Stimulated activated CD4-positive, alpha-beta T cell treated with anti-CD3 and anti-CD28 coated beads, Interleukin-2, amount 100 ng/mL, for 24 hours (primary cell): ENCODE measurements at places on chromosomes 1 and 21.
A peak's percentile ranks its signal among the peaks of the same experiment; 100 is the strongest.

GRCh38 chr1:156253634-156254033 lies 5.8 kb upstream of the PAQR6 start:
- no peak for DNase-seq

- DNase-seq: no peak
Measured at GRCh38 chr1:76955652-76956051, 88.4 kb downstream of the ST6GALNAC5 start.

DNA sequence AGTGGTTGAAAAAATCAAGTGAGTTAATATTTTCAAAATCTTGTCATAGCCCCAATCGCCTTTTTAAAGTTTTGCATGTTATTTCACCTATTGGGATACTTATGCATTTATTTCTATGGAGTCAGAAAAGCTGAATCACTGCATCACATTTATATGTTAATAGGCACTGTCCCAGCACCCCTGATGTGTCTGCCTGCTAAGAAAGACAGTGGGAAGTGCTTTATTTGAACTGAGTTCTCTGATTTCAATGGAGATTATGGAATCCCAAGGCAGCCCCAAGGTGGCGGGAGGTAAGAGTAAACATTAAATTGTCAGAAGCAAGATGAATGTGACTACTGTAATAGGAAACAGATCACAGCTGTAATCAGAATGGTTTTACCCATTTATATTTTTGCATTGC lies 2225.7 kb downstream of the NCAM2 start:
- no peak for DNase-seq

DNA sequence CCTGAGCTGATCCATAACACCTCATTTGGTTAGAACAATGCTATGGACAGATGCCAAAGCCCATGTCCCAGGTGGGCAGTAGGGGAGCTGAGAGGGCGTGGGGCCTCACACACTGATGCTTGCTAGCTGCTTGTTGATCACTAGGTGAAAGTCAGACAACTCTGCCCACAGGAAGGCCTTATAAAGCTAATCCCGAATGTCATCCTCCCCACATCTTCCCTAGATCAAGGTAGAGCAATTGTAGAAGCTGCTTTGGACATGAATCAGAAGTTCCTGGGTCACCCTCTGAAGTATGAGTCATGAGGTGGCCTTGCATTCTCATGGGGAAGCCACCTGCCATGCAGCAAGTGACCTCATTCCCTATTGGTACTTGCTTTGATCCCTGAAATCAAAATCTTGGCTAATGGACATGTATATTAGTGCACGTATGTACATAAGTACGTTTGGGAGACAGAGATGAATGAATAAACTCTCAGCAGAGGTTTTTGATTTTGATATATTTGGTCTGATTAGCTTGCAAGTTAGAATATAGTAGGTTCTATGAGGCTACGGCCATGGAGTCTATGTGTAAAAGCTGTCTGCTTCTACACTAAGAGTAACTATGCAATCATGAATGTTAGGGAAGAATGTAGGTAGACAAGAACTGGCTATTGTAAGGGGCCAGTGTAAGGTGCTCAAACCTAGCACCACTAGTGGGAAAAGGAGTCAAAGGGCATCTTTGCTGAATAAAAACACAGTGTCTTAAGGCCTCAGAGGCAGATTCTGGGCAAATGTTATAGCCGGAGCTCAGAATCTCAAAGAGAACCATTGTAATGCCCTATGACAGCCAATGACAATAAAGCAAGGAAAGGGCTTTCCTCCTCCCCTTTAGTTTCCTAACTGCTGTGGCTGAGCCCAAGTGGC lies 52.6 kb downstream of the ABCA4 start:
- no peak for DNase-seq

DNA sequence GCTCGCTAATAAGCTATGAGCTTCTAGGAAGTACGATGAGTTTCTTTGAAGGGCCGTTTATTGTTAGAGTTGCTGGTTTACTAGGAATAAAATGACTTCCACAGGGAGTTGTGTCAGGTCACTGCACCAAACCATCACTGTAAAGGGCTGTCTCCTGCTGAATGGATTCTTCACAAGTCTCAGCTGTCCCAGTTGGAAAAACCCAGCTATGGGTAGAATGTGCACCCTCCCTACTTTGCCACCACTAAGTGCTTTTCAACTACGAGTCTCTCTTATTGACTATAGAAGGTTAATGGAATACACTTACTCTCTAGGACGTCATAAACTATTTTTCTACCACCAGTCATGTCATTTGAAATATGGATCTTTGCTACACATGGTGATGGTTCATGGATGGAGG lies 94.8 kb upstream of the BMP8A start:
- DNase-seq: no peak

- no peak for DNase-seq
Measured at GRCh38 chr1:58981392-58981791, 197.5 kb upstream of the JUN start.

- DNase-seq: peak; percentile 34
Measured at GRCh38 chr1:226882631-226883409, 12.4 kb downstream of the PSEN2 start.

GRCh38 chr1:16080422-16081150 lies 7.1 kb upstream of the FAM131C start:
- DNase-seq: no peak

DNA sequence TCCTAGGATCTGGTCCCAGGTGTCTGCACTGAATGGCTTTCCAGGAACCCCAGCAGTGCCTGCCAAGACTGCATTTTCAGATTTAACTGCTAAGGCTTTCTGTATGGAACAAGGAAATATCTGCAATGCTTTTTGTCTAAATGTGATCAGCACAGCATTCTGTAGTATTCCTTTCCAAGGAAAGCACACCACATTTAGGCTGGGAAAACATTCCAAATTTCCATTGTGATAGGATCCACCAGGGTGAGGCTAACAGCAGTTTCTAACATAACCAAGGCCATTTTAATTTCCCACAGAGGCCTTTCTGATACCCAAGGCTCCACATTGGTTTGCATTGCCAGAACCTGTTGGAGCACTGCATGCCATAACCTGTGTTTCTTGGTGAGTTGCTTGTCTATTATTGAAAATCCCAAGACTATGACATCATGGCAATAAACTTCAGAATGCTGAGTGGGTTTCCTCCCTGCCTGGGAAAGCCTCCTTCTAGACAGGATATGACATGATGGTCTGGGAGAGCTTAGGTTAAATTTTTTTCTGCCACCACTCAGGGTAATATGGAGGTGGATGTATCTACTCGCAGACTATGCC lies 23.3 kb upstream of the PTGFRN start:
- DNase-seq: no peak

- no peak for DNase-seq
Measured at GRCh38 chr1:7628273-7628672, 142.8 kb upstream of the VAMP3 start.

DNA sequence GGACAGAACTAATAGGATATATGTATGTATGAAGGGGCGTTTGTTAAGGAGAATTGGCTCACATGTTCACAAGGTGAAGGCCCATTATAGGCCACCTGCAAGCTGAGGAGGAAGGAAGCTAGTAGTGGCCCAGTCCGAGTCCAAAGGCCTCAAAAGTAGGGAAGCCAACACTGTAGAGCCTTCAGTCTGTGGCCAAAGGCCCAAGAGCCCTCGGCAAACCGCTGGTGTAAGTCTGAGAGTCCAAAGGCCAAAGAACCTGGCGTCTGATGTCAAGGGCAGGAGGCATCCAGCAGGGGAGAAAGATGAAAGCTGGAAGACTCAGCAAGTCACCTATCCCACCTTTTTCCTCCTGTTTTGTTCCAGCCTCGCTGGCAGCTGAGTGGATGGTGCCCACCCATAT lies 24.5 kb downstream of the BACH1 start:
- DNase-seq: no peak

DNA sequence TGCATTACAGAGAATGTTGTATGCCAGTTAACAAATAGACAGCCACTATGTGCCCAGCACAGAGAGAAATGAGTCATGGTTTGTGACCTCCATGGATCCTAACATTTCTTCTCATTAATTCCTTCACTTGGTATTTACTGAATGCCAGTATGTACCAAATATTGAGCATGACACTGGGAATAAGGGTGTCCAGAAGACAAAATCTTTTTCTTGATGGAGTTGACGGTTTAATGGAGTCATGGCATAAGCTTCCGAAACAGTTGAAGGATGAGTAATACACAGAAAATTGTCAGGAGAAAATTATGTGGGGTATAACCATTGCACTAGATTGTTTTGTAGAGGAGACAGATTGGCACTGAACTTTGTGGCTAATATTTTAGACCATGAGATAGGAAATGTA lies 36.9 kb downstream of the PTGFR start:
- no peak for DNase-seq

DNA sequence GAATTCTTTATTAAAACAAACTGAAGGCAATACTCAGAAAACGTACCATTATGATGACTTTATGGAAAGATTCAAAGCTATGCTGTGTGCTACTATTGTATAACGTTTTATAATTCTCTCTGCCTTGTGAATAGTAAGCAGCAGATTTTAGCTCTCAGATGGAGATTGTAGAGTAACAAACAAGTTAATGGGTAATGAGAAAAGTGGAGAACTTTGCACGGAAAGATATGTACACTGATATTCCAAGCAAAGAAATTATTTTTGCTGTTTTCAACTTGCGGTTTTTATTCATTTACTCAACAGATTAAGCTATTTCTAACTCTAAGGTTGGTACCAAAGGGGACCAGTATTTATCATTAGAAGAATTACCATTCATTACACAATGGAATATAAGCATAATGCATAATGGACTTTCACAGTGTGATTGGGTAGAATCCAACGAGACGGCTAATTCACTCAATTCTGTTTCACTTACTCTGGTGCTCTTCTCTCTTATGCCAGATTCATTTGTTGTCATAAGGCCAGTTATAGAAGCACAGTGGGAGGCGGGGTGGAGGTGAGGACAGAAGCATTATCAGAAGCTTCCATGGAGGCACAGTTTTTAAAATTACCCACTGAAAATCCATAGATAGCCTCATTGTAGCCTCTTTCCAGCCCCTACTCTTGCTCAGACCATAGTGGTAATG lies 38.6 kb downstream of the ATP1B1 start:
- no peak for DNase-seq

GRCh38 chr1:155026588-155026987 lies 7.0 kb downstream of the DCST2 start:
- no peak for DNase-seq

DNA sequence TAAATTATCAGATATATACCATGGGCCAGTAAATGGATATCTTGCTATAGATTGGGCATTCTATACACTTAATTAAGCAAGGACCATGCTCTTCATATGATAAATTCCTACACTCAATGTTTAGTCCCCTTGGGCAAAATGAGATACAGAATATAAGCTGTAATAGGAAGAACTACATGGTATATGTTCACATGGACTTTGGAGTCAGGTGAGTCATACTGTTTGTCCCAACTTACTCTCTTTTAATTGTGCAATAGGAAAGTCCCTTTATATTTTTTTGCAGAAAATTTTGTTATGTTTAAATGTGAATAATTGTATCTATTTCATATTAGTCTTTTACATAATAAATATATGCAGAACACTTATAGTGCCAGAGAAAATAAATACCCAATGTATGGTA lies 820.2 kb upstream of the ADAMTS5 start:
- no peak for DNase-seq
